ENCODE measurements at places on chromosomes 3 and 15.

DNA sequence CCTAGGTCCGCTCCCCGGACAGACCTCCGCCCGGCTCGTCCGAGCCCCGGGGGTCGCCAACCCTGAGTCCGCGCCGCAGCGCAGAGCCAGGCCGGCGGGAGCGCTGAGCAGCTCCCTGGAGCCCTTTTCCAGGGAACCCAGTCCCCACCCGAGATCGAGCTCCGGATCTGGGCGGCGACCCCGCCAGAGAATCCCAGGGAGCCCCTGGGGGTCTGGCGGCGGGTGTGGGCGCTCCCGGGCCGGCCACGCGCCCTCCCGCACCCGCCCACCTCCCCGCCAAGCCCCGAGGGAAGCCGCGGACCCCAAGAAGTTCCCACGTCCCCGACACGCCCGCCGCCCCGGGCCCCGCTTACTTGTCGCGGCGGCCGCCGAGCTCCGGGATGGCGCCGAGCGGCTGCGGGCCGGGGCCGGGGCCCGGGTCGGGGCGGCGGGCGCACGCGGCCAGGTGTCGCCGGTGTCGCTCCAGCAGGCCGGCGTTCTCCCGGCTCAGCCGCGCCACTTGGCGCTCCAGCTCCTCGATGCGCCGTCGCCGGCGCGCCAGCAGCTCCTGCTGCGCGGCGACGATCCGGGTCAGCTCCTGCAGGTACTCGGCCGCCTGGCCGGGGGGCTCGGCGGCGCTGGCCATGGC, 137.7 kb downstream of the NUP210 start:
- no peak for DNase-seq

- no peak for DNase-seq
Measured at GRCh38 chr3:87996882-87997281, 61.9 kb downstream of the CGGBP1 start.

- peak; percentile 93 for DNase-seq
Measured at GRCh38 chr15:59276225-59277178, 69.9 kb downstream of the LDHAL6B start.

DNA sequence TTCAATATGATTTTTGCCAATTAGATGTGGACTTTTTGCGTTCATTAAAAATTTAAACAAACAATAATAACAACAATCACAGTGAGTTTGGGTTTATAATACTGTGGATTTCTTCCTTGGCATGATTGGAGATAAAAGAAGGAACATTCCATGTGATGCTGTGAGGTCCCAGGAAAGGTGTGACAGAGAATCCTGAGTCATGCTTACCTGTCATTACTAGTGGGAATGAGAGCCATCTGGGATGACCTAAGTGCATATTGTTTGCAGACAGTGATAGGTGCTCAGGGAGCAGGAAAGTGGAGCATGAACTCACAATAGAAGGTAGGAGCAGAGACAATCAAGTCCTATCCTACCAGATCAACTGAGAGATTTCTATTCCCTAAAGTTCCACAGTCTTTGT, 766.5 kb upstream of the CFAP20DC start:
- DNase-seq, result peak; percentile 78

GRCh38 chr3:14561051-14561960, 21.2 kb upstream of the GRIP2 start:
- DNase-seq, result no peak

DNA sequence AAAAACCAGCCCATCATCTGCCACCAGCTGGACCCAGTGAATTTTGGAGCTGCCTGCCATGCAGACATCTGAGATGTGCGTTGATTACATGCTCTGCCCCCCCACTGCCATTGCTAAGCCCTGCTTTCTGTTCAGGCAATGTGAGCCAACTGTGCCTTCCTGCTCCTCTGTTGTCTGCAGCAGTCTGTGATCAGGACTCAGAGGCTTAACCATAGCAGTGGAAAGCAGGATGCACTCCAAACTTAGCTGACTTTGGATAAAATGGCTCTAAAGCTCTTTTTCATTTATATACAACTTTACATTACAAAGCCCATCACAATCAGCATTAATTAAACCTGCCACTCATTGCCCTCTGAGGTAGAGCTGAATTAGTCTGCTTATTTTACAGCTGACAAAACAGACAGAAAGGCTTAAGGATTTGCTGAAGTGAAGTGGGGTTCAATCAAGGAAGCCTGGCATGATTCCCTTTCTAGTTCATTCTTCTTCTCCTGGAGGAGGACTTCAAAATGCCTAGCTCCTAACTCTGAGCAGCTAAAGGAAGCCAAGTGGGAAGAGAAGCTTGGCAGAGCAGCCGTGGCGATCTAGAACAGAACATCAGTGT, 15.7 kb upstream of the RPS27L start:
- no peak for DNase-seq

GRCh38 chr3:180332608-180333007, 269.4 kb upstream of the TTC14 start:
- no peak for DNase-seq

DNA sequence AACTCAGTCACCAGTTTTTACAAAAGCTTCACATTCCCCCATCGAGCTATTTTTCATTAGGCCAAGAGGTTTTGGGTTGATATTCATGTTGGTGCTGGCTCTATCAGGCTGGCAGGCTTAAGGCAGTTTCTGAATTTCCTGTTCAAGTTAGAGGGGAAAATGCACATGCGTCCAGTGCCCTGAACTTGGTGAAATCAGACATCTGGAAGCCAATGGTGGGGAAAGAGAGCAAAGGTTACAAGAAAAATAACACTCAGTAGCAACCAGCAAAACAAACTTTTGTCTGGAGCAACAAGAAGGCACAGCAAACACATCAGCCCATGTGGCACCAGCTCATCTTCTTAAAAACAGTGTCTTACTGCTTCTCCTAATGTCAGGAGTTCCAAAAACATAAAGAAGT, 155.6 kb upstream of the TSC22D2 start:
- no peak for DNase-seq

- DNase-seq, result no peak
Measured at GRCh38 chr3:65070968-65071367, 383.2 kb upstream of the ADAMTS9 start.

DNA sequence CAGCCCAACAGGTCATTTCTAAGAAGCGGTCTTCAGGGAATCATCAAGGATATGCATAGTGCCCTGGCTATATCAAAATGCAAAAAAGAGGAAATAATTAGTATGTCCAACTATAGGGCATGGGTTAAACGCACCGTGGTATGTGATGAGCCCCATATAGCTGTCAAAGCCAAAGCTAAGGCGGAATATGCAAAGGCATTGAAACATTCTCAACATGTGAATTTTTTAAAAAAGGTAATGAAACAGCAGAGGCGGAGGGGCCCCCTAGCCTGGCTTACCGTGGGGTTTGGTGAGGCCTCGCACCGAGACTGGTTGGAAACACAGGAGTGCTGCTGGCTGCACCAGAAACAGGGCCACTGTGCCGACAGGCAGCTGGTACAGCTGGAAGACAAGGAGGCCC, 23.2 kb downstream of the PLXND1 start:
- DNase-seq, result no peak

- no peak for DNase-seq
Measured at GRCh38 chr15:58021332-58022230, 43.9 kb downstream of the ALDH1A2 start.

GRCh38 chr3:193780810-193781478, 187.9 kb downstream of the OPA1 start:
- DNase-seq, result peak; percentile 76

DNA sequence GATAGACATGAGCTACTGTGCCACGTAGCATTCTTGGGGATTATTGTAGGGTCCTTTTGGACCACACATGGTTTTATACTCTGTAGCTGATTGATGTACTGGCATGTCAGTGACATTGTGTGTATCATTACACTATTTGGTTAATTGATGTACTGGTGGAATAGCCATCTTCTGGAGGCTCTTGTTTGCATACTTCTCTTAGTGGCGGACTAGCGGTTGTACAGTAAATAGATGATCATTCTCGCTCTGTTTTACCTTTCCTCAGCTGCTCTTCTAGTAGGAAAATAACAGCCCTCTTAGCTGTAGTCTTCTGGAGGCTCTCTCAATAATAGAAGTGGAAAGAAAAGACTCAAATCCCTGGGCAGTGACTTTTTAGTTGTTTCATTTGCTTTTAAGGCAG, 24.8 kb downstream of the IGF1R start:
- no peak for DNase-seq

DNA sequence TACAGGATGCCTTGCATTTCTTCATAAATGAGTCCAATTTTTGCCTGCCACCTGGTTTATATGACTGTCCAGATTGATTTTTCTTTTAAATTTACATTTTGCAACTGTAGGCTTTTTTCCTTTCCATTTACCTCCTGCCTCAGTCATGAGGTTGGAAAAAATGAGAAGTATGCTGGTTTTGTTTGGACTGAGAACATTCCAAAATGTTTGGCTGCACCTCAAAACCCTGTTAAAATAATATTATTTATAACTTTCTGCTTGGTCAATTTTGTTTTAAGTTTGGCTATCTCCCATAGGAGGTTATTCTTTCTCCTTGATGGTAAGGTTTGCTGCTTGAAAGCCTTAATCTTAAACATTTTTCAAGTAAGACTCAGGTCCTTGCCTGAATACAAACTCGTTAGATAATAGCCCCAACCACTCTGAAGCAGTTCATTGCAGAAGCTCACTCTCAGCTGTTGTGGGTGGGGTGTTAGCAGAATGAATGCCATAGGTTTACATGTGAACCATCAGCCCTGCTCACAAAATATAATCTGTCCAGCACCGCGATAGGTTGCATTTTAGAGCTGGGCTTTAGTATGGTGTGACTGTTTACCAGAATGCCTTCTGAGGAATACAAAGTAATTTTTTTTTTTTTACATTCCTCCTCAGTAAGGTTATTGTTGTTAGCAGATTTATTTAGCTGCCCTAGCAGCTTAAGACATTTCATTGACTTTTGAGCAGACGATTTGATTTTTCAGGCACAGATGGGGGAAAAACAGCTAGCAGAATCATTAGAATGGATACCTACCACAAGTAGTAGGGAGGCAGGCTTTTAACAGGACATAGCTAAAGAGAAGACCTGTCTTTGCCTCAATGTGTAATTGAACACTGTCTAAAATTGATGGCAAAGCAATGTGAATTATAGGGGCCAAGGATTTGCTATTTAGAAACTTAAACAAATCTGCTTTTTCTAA, 630.8 kb upstream of the KCNMB2 start:
- DNase-seq, result no peak

GRCh38 chr3:55623786-55624185, 136.7 kb upstream of the WNT5A start:
- DNase-seq, result no peak

- peak; percentile 98 for DNase-seq
Measured at GRCh38 chr15:69591905-69592508, 139.4 kb downstream of the RPLP1 start.

GRCh38 chr3:179902061-179902460, 134.7 kb downstream of the PEX5L start:
- DNase-seq, result no peak

DNA sequence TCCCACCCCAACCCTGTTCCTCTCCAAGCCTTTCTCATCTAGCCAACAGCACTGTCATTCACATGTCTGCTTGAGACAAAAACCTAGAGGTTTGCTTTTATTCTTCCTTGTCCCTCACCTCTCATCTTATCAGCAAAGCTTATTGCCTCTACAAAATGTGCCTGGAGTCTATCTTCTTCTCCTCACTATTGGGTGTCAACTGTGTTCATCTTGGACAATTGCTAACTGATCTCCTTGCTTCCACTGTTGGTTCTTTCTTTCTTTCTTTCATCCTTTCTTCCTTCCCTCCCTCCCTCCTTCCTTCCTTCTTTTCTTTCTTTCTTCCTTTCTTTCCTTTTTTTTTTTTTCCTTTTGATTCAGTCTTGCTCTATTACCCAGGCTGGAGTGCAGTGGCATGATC, 48.2 kb downstream of the FOXL2 start:
- DNase-seq, result no peak

DNA sequence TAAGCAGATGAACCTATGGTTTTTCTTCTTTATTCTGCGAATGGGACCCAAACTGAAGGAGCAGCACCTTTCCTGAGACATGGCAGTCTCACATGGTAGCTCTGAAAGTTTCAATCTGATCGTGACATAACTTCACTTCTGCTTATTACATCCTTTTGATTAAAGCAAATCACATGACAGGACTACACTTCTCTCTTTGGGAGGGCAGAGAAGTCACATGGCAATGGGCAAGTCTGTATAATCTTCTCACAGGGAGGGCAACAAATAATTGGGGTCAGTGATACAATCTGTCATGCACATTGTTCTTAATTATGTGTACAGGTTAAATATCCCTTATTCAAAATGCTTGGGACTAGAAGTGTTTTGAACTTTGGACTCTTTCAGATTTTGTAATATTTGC, 21.6 kb downstream of the NCBP2 start:
- no peak for DNase-seq

DNA sequence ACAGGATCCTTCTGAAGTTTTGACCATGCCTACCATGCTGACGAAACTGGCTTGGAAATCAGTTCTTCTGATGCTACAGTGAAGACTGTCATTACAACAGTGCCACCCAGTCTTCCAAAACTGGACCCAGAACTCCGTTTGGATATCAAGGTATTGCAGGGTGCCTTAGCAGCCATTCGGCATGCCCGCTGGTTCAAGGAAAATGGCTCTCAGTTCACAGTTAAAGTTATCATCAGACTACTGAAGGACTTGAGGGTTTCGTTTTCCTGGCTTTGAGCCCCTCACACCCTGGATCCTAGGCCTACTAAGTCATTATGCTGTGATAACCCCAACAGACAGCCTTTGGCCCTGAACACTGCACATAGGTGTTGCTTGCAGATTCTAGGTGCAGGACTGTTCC, 351.0 kb downstream of the MAGI1 start:
- DNase-seq, result no peak

GRCh38 chr3:99620976-99621375, 17.4 kb upstream of the COL8A1 start:
- no peak for DNase-seq

DNA sequence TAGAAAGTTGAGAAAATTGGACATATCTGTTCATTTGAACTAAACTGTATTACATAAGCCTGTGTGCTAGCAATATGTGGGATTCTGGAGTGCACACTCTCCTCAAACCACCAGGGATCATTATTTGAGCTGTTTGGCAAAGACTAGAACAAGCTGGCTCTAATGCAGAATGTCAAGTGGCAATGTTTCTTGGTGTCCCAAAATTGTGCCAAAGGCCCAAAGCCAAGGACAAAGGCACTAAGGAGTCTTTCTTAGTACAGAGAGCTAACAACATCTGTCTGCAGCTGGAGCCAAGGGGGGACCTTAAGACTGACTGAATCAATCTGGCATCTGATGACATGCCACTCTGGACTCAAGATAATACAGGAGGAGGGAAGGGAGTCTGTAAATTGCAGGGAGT, 76.7 kb upstream of the STRIT1 start:
- DNase-seq, result no peak

- no peak for DNase-seq
Measured at GRCh38 chr3:151402349-151402748, 17.8 kb upstream of the P2RY12 start.

DNA sequence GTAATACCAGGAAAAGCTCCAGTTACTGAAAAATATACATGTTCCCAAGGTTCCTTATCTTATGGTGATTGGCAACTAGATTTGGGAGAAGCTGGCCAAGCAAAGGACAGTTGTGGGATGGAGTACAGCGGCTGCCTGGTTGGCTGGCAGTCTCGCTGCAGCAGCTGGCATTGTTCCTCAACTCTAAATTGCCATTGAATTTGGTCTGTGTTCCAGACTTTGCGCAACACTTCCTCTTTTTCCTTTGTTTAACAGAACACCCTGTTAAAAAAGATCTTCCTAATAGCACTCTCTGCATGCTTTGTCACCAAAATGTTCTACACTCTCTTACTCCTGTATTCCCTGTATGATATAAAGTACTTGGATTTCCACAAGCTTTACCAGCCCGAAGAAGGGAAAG, 420.6 kb upstream of the RBMS3 start:
- no peak for DNase-seq

Data from SW480 (cell line).